ENCODE measurements at places on chromosomes 2 and 18.

GRCh38 chr18:57768537-57769326 is 34.4 kb downstream of the ATP8B1 start:
- DNase-seq, result no peak

DNA sequence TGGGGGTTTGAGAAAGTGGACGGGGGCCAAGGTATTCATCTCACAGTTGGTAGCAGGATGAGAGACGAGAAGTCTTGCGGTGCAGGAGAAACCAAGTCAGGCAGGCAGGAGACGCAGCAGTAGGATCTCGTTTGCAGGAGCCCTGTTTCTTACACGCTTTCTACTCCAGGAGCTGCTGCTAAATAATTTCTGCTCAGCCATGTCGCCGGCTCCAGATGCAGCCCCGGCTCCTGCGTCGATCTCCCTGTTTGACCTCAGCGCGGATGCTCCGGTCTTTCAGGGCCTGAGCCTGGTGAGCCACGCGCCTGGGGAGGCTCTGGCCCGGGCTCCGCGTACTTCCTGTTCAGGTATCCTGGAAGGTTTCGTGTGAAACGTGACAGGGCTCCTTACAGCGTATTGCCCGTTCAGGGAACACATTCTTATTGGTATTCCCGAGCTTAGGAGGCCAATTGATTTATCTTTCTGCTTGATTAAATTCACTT is 494 bp downstream of the ANKZF1 start:
- no peak for DNase-seq

DNA sequence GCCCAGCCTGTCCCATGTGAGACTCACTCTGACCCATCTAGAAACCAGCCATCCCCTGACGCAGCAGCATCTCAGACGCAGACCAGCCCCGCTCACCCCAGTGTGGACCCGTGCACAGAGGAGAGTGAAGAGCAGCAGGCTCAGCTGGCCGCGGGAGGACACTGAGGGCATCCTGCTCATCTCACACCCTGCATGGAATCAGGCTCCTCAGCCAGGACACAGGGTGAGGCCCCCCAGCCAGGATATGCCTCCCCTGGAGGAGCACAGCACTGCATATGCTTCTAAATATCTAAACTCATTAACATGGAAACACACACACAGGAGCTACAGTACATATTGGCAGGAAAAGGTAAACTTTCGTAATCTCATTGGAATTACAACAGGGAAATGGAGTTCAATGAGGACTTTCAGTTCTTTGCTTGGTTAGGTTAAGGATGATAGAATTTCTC is 34.4 kb downstream of the NEMP2 start:
- no peak for DNase-seq

- no peak for DNase-seq
Measured at GRCh38 chr2:181678861-181679543, 1.3 kb downstream of the NEUROD1 start.

DNA sequence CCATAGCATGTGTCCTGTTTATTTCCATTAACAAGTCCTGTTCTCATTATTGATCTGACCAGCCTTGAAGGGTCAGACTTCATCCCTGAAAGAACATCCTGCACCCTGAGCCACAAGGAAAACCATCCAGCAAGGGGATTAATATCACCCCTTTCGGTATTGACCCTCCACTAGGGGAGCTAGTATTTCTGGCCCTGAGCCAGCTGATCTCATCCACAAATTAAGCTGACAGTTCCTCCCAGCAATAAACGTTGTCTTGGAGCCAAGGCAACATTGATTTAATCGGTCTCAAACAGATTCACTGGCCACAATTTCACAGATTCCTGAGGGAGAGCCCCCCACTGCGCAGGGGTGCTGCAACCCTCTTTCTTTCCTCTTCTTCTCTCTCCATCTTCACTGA is 353.1 kb upstream of the FANCL start:
- no peak for DNase-seq

DNA sequence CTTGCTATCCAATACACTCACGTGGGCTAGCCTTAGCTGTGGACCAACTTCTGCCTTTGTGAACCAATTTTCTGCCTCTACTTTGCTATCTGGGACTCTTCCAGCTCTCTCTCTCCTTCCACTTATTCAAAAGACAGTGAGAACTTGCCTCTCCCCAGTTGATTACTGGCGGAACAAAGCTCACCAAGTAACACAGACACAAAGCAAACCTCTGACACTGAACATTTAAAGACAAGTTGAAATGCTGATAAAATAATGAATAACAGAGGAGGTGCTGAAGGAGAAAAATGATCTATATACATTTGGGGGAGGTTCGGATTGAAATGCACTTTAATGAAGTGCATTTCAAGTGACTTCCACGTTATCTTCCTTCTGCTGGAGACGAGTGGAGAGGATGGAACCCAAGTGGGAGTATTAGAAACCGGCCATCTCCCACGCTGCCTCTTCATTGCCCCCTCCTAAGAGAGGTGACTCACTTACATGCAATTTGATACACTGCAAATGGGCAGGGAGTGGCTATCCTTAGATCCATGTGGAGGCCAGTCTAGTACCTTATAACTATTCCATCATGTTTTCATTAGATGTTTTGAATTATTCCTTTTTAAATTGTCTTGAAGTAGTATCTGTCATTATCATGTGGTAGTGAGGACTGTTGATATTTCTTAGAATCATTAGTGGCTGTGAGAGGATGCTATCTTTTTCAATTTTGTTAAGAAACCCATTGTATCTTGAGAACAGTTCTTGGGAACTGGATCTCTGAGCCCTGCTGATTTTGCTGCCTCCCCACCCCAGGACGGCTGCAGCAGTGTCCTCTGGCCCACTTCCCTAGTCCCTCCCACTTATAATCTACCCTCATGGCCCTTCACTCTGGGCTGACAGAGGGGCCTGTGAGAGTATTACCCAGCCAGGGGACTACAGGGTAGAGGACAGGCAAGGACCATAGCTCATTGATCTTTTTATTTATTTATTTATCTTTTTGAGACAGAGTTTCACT is 6.0 kb upstream of the GLI2 start:
- no peak for DNase-seq

DNA sequence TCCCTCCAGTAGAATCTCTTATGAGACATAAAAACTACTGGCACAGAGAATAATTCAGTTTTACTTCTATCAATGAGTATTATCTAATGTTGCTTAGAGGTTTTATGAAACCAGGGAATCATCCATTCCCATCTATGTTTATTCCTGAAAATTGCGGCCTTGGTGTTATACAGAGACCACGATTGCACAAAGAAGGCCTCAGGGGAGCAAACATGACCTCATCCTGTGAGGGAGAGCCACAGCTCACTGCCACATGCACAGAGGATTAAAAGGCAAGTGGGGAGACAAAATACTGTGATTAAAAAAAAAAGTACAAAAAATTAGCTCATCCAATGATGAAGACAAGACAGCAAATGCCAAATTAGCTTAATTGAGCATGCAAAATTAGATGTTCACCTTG is 111.8 kb upstream of the SLC35G4 start:
- no peak for DNase-seq

DNA sequence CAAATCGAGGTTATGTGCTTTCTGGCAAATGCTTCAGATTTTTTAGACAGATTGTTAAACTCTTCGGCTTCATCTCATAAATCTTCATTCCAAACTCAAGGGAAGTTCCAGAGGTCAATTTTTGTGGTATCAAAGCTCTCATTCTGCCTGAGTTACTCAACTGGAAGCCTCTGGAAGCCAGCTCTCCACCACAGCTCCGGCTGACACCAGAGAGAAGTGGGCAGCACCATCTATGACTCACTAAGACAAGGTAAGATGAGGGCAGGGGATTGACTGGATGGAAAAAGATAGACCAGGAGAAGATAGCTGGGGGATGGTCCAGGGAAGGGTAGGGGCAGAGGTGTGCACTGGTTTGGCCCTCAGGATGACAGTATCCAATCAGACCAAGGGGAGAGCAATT is 137.3 kb upstream of the HNRNPA3 start:
- no peak for DNase-seq

DNA sequence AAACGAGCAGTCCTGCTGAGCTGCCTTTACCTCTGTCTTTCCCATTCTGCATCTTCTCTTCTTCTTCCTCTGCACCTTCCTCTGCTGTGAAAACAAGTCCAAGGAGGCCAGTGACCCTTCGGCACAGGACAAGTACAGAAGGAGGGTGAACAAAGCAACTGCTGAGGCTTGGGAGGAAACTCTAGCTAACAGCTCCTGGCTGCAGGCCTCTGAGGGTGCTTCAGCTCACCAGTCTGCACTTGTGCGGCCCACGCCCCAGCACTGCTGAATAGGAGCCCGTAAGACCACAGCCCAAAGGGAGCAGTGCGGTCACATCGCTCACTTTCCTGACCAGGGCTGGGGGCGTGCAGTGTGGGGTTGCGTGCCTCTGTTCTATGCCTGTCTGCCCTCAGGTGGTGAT is 42.1 kb upstream of the DNMT3A start:
- no peak for DNase-seq

GRCh38 chr2:224638301-224638823 is 53.2 kb upstream of the CUL3 start:
- no peak for DNase-seq

- DNase-seq, result no peak
Measured at GRCh38 chr2:31268344-31268743, 34.4 kb downstream of the EHD3 start.

DNA sequence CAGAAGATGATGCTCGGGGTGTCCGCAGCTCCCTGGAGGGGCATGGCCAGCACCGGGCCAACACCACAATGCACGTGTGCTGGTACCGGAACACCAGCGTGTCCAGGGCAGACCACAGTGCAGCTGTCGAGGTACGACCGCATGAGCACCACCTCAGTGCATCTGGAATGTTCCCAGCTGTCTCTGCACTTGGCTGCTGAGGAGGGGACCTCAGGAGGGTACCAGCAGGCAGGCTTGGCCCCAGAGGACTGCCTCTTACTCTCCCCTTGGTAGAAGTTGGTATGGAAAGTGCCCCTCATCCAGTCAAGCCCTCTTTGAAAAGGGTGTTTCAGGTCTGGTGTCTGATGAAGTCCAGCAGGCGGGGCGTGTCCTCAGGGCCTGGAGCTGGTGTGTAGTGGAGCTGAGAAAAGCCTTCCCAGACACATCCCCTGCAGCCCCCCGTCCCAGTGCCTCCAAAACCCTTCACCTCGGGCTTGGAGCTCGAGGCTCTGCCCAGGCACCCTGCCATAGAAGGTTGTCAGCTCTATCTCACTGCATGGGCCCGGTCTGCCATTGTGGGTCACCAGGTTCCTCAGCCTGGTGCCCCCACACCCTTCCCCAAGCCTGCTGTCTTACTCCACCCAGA is 16.7 kb downstream of the STK25 start:
- DNase-seq, result no peak

- DNase-seq, result no peak
Measured at GRCh38 chr2:54092940-54093339, 22.5 kb upstream of the ACYP2 start.

GRCh38 chr2:212814941-212815340 is 276.3 kb upstream of the ERBB4 start:
- DNase-seq, result no peak

DNA sequence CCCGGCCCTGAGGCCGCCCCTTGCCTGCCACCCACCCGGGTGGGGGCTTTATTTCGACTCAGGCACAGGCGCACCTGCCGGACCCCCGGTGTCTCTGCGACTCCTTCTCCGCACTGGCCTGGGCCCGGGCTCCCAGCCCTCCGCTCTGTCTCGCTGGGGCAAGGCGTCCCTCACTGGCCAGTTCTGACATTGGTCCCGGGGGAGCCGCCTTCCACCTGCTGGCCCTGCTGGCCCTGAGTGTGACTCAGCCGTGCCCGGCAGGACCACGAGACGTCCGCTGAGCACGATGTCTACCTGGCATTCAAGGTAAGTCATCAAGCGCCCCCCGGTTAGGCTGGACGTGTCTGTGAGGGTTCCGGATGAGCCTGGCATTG is 131.5 kb upstream of the CTDP1 start:
- no peak for DNase-seq

GRCh38 chr2:112821142-112821541 is 15.4 kb downstream of the IL1B start:
- DNase-seq, result no peak

DNA sequence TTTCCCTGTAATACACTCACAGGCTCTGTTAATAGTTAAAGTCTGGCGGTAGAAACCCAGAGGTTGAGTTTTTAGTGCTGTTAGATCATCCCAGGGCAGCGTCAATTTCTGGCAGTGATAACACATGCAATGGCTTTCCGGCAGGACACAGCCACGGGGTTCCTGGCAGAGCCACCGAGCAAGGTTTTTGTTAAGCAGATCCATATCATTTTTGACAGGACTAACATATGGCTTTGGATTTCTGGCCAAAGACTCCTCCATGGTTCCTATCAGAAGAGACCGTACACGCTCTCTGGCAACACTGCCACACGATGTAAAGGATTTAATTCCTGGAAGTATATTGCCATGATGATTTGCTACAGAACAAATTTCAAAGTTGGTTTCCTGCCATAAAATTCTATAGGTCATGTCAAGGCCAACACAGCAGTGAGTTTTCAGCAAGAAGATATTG is 854.3 kb downstream of the LRRTM4 start:
- DNase-seq, result no peak

GRCh38 chr2:153601812-153602211 is 123.2 kb upstream of the RPRM start:
- no peak for DNase-seq

- no peak for DNase-seq
Measured at GRCh38 chr2:110870545-110870944, 138.2 kb downstream of the ACOXL start.

GRCh38 chr2:34912084-34912483 is 1313.0 kb upstream of the FAM98A start:
- DNase-seq, result no peak

- DNase-seq, result no peak
Measured at GRCh38 chr2:203867561-203868200, at the start of gene CTLA4. CTLA4 (plus strand) TSS chr2:203867771; CDS start chr2:203867943, 172 bp downstream.

- DNase-seq, result no peak
Measured at GRCh38 chr2:8214036-8214615, 467.7 kb upstream of the ID2 start.

DNA sequence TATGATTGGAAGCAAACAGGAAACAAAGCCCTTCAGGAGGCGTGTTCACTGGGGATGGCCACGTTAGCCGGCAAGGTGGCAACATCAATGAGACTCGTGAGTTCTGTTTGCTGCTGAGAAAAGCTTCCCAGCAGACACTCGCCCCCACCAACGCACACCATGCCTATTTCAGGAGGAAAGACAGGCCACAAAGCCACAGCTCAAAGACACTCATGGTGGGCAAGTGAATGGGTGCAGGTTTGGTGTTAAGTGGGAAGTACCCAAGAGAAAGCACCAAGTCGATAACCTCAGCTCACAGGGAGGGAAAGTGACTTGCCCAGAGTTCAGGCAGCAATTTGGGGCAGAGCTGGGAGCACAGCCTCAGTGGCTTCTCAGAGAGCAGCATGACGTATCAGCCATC is 10.5 kb upstream of the MTERF4 start:
- DNase-seq, result no peak

DNA sequence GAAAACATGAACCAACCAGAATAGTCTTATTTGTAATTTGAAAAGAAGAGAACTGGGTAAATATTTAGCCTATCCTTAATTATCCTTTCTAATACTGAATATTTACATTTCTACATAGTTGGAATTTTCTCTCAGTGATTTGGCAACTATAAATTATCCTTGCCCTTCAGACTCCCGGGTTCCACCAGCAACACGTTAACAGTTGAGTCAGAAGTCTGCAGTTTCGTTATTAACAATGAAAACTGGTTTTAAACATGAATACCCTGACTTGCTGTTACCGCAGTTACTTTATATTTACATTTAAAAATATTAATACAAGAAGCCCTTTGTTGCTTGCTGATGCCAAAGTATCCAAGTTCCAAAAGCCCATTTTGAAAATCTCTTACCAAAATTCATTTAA is 673.0 kb downstream of the ARHGAP15 start:
- no peak for DNase-seq

- no peak for DNase-seq
Measured at GRCh38 chr2:26495705-26496297, 17.9 kb upstream of the OTOF start.
